ENCODE measurements at places on chromosomes 4 and X. TPM values are rescaled to one million over a fixed set of nuclear protein-coding genes. Genes with fewer than 3 reads are reported as not detected.

The GAGE2A gene
- not detected for total RNA-seq

The SLC16A2 gene
- 0.07 TPM for total RNA-seq

The SPATA18 gene
- 13.2 TPM for total RNA-seq

The CXCL3 gene
- total RNA-seq, result 0.13 TPM

The FGFRL1 gene
- 19.1 TPM for total RNA-seq

The MAGED4B gene
- 51.3 TPM for total RNA-seq

The HS3ST1 gene
- not detected for total RNA-seq

The TMEM150C gene
- 0.42 TPM for total RNA-seq

The TCP11X2 gene
- total RNA-seq, result not detected

DNA sequence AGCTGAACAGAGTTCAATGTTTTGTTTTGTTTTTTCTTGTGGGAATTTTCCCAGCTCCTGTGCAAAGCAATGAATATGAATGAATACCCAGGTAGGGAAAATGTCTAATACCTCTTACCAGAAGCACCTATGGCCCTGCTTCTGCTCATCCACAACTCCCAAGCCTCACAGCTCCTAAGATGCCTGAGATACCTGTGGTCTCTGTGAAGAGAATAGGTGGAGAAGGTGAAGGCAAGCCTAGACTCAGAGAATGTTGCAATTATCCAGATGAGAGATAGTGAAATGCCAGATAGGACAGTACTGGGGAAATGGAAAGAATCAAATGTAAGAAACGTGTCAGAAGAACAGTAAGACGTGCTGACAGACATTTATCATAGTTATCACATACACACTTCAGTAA is 70.2 kb upstream of the NOCT start:
- no peak for DNase-seq

DNA sequence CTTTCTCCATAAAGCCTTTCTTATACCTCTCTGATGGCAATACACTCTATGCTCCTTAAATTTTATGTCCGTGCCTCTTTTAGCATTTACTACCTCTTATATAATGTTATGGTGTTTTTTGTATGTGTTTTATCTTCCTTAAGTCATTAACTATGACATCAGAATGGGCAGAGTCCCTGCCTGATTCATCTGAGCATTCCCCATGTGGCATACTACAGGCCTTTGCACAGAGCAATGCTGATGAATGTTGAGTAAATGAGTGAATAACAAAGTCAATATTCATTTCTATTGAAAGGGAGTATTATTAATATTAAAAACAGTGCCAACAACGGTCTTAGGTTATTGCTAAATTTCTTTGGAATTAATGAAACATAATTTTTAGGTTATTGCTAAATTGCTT is 18.8 kb upstream of the RPS6KA3 start:
- DNase-seq, result no peak

DNA sequence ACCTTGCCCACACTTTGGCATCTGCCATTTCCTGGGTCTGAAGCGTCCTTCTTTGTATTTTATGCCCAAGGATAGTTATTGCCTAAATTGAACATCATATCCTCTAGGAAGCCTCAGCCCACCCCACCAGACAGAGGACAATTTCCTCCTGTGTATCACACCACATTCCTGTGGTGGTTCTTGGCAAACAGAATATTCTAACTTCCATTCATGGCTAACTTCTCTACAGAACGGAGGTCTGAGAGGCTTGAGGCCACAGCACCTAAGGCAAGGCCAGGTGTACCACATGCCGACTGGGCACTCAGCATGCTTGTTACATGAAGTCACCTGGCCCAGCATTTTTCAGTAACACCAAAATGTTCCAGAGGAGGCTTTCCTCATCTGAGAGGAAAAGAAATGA is 42.4 kb downstream of the CD99L2 start:
- no peak for DNase-seq

GRCh38 chrX:49210406-49210805 is 10.4 kb upstream of the SYP start:
- no peak for DNase-seq

DNA sequence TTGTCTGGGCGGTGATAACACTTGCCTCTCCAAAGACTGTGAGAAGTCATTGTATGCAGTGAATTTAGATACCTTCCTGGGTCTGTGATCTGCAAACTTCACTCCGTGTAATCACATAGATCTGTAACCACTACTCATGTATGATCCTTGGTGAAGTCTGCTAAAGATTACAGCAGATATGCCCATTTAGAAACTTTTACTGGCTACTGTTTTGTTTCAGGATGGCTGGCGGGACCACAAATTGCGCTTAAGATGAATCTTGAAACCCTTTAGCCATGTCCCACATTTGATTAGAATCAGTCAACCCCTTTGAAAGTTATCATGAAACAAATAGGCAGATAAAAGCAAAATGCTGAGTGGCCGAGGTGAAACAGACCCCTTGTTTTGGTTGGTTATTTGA is 126.5 kb upstream of the SCML1 start:
- DNase-seq, result no peak

DNA sequence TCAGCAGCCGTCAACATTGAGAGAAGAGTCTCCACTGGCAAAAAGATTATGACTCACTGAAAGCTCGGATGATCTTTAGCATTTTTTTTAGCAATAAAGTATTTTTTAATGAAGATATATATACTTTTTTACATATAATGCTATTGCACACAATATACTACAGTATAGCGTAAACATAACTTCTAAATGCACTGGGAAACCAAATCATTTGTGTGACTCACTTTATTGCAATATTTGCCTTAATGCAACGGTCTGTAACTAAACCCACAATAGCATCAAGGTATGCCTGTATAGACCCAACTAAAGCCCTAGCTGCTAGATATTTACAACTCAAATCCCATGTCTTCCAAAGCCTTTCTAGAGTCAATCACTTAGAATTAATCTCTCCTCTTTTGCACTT is 52.3 kb upstream of the EDNRA start:
- DNase-seq, result no peak

DNA sequence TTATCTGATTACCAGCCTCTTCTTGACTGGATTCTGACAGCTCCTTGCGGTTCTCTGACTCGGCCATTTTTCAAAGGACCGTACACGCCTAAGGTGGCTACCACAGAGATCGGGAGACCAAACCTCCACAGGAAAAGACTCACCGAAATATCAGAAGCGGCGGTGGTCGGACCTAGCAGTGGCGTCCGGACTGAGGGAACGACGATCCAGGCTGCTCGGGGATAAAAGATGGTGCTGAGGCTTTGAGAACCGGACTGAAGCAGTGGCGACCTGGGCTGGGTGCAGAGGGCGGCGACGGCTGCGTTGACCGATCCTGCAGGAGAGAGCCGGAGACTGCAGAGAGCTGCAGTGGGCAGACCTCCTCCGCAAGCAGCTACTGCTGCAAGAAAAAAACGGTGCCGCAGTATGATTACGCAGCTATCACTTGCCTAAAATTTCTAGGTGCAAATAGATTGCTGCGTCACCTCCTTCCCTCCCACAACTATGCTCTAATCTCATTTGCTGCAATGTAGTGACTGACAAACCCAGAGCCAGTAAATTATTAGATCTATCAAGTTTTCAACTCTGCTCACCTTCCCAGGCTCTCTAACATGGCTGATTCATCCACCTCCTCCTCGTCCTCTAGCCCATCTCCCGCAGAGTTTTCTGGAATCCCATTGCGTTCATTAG is at the start of gene NAP1L2:
Gene NAP1L2, minus strand, starts transcription at position 426 of the 669 bp plus-strand sequence. Its CDS starts 359 bp downstream, at position 67.
- no peak for DNase-seq

DNA sequence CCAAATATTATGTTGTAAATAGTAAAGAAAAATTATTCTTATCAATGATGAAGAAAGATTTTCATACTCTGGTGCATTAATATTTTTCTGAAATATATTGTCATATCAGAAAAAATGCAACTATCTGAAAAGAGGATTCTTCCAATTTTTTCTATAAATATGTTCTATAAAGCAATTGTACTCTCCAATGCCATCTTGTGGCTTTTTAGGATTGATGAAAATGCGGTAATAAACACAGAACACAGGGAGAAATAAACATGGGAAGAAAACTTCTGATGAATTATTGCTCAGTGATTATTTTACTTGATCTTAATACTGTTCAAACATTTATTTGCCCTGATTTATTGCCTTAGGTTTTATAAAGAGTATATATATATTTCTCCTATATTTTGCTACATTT is 215.4 kb downstream of the IL1RAPL1 start:
- no peak for DNase-seq

DNA sequence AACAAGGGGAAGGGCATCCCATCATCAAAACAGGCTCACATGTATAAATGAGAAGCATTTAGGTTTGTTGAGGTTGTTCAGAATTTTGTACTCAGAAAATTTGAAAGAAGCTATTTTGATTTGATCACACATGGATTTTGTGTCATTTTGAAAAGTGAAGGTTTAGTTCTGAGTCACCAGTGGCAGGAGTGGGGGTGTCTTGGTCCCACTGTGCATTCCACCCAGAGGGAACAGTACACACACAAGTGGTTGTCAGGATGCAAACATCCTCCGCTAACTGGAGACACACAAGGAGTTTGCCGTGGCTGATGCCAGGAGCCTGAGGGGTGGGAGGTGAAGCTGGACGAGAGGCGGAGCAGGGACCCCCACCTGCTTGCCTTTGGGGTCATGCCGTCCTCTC is 198.2 kb upstream of the PSAPL1 start:
- DNase-seq, result no peak

DNA sequence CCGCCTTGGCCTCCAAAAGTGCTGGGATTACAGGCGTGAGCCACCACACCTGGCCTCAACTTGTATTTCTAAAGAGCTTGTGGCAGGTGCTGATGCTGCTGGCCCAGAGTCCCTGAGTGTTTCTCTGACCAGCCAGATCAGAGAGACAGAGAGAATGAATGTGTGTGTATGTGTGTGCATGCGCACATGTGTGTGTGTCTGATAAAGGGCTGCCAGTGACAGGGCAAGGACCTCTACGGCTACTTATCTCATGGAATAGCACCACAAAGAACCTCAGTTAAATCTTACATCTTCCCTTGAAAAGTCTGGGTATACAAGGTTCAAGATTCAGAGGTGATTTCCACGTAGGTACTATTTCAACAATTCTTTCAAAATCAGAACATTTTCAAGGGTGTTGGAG is 86.0 kb downstream of the SCD5 start:
- DNase-seq, result no peak

DNA sequence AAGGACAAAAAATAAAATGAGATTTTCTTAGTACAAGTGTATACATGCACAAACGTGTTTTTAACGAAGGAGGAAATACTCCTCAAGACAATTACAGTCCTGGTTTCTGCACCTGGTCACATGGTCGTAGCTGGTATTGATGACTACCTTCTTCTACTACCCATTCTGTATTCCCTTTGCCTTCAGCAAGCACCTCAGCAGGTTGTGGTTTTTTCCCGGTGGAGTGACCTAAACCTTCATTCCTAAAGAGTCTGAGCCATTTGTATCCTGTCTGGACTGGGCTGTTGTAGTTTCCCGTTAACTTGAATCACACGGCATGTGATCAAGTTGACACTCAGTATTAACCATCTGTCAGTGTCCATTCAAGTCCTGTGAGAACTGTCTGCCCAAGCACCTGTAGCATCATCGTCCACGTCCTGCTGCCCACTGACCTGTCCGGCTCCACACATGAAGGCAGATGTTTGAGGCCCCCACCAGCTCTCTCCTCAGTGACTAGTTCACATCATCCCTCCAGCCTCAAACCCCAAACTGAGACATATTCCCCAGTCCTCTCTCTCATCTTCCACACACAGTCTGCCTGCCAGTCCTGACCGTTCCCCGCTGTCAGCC is 31.1 kb upstream of the TBC1D14 start:
- DNase-seq, result no peak

- no peak for DNase-seq
Observed at GRCh38 chrX:3763111-3763510, 49.7 kb upstream of the PRKX start.

- DNase-seq, result no peak
Observed at GRCh38 chrX:20374450-20374849, 107.7 kb upstream of the RPS6KA3 start.

- no peak for DNase-seq
Observed at GRCh38 chrX:78125148-78125547, 14.3 kb downstream of the TAF9B start.

GRCh38 chrX:10095698-10096432 is 60.9 kb upstream of the CLCN4 start:
- DNase-seq, result no peak

DNA sequence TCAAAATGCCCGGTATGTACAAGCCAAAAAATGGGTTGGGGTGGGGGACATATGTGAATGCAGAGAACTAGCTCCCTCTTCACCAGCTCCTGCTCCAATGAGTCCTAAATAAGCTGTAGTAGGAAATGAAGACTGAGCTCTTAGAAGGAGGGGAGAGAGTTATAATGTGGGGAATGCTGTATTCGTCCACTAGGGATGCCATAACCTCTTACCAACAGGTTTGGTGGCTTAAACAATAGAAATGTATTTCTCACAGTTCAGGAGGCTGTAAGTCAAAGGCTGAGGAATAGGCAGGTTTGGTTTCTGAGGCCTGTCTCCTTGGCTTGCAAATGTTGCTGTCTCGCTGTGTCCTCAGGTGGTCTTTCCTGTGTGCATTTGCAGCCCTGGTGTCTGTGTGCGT is 4.4 kb upstream of the INPP4B start:
- DNase-seq, result no peak

- no peak for DNase-seq
Observed at GRCh38 chr4:16075061-16075460, 8.8 kb downstream of the PROM1 start.

GRCh38 chr4:184216515-184216914 is 1.2 kb downstream of the ENPP6 start:
- no peak for DNase-seq

DNA sequence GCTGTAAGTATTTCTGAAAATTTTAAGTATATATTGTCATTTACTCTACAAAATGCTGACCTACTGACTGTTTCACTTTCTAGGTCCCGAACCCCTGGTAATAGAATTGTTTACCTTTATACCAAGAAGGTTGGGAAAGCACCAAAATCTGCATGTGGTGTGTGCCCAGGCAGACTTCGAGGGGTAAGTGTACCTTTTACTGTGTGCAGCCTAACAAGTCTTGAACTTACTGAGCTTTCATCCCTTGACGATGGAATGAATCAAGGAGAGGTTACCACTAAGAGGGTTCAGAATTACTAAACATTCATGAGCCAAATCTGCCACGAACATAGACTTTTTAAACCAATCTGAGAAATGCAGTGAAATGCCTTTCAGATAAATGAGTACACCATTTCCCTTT is 1.6 kb downstream of the RPL34 start:
- no peak for DNase-seq

DNA sequence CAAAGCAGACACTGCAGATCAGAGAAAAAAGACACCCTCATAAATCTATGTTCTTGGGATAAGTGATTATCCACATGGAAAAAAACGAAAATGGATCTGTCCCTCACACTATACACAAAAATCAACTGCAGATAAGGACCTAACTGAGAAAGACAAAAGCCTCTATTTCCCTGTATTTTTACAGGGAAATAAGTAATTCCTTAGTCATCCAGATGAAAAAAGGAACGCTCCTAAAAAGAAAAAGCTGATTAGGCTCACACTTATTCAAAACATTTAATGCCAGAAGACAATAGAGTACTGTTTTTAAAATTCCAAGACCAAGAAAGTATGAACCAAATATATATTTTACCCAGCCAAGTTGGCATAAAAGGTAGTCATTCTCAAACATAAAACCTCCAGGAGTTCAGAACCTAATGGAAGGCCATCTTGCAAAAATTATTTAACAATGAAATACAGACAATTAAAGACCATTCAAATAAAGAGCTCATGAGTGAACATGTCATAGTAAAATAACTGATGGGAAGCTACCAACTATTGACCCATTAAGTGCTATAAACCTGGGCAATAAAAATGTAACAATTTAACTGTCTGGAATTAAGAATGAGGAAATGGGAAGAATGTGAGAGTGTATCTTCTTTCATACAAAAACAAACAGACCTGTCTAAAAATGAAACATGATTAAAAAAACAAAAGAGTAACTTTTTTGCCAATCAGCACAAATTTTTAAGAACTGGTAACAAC is 20.4 kb downstream of the PAPSS1 start:
- DNase-seq, result no peak
